ENCODE measurements at places on chromosomes 2 and 18.
A peak's percentile ranks its signal among the peaks of the same experiment; 100 is the strongest.

DNA sequence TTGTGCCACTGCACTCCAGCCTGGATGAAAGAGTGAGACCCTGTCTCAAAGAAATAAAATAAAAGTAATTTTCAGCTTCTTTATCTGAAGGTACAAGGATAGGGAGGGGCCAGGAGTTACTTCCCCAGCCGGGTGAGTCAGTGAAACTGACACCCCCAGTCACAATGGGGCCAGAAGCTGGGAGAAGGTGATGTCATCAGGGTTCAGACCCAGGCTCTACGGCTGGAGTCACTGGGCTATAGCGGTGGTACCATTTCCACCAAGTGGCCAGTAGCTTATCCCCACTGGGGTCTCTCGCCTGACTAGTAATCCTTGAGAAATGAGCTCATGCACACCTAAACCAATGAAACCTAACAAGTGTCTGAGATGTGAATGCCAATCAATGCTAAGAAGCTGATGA lies 107.9 kb downstream of the ALPK2 start:
- peak; percentile 19 for DNase-seq

- DNase-seq, result peak; percentile 33
Observed at GRCh38 chr2:231530099-231531011, at the start of gene NMUR1. NMUR1 (minus strand) TSS chr2:231530445; CDS start chr2:231530361, 84 bp downstream.

- no peak for DNase-seq
Observed at GRCh38 chr18:77222464-77222863, 27.2 kb upstream of the GALR1 start.

- peak; percentile 93 for DNase-seq
Observed at GRCh38 chr18:2515908-2516625, 55.2 kb downstream of the METTL4 start.

- no peak for DNase-seq
Observed at GRCh38 chr2:171389780-171390179, 44.0 kb downstream of the METTL8 start.

DNA sequence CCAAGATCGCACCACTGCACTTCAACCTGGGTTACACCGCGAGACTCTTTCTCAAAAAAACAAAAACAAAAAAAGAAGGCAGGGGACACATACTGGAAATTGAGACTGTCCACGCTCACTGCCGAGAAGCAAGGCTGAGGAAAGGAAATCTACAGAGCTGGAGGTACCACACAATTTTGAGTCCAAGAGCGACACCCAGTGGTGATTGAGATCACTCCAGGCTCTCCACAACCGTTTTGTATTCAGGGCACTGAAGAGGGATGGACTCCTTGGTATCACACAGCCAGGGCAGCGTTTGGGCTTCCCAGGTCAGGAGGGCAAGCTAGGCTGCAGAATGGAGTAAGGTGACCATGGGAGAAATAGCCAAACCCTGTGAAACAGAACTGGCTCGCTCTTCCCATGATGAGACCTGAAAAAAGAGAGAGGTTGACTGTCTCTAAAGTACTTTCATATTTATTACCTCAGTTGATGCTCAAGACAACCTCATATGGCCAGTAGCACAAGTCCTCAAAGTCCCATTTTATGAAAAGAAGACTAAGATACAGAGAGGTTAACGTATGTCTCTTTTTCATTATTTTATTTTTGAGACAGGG lies 74.5 kb upstream of the YPEL5 start:
- peak; percentile 68 for DNase-seq

DNA sequence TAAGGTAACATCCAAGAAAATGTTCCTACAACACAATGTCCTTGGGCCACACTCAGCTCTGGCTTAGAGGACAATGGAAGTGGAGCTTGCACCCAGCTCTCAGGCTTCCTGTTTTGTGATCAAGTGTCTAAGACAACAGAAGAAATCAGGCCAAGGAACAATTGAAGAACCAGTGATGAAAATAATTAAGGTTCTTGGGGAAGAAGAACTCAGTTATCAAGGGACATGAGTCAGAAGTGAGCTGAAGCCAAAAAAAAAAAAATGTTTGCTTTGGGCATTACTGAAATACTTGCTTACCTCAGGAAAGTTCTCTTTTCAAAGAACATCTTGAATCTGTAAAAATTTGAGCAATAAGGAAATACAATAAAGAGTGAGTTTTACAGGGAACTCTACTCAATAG lies 299.0 kb downstream of the FBXO15 start:
- DNase-seq, result peak; percentile 83

DNA sequence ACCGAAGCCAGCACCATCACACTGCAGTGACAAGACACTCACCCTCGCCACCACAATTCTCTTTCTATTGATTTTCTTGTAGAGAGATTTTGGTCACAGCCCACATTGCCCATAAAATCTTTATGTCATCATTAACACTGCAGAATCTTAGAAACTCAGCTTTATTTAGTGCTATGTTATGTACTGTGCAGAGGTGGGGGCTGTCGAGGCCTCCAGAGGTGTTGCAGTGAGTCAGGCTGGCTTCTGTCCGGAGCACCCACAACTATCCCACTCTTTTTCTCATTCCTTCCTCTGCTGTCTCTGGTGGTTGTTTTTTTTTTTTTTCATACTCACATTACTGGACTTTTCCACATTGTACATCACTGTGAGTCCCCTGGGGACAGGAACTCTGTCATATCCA lies 677.4 kb upstream of the HS6ST1 start:
- no peak for DNase-seq

- DNase-seq, result peak; percentile 32
Observed at GRCh38 chr2:168920504-168921157, 19.5 kb downstream of the G6PC2 start.

DNA sequence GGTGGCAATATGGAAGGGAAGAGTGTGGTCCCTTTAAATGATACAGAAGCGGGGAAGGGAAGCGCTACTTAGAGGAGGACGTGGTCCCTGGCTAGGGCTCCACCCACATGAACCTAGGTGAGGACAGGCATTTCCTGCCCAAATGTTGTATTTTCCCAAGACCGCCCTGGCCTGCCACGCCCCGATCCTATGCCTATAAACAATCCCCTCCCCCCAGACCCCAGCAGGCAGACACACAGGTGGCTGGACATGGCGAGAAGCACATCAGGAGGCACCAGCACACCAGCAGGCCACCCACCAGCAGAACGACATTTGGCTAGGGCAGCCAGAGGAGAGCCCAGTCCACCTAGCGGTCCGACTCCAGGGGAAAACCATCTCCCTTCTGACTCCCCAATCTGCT lies 47.2 kb downstream of the METTL8 start:
- no peak for DNase-seq

- no peak for DNase-seq
Observed at GRCh38 chr2:195238379-195238778, 418.6 kb upstream of the SLC39A10 start.

- no peak for DNase-seq
Observed at GRCh38 chr2:229715895-229716507, 1.6 kb upstream of the DNER start.

DNA sequence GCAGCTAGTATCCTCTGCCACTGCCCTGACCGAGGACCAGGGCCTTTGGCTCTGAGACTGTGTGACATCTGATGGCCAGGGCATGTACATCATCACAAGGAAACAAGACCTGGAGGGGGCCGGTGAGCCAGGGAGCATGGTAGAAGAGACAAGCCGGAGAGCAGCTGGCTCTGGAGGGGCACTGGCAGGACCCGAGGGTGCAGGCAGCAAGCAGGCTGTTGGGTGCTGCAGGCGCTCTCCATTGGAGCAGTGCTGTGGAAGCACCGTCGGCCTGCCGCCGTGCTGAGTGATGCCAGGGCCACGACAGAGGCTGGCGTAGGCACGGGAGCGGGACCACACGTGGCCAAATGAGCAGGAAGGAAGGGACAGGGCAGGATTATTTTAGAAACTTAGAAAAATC lies 335.2 kb downstream of the GBX2 start:
- DNase-seq, result no peak

DNA sequence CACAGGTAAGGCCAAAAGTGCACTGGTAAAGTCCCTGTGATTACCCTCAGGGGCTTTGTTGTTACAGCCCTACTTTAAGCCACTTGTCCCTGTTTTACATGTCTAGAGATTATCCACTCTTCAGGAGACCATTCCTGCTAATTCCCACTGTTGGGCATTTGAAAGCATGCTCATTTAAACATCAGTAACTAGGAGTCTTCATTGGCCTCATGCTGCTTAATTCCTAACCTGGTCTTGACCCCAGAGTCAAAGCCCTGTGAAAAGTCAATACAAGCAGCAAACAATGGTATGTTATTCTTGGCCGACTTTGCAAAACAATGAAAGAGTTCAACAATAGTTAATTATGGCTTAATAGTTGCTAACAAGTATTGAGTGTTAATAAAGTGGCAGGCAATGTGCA lies 23.2 kb downstream of the AFF3 start:
- no peak for DNase-seq

DNA sequence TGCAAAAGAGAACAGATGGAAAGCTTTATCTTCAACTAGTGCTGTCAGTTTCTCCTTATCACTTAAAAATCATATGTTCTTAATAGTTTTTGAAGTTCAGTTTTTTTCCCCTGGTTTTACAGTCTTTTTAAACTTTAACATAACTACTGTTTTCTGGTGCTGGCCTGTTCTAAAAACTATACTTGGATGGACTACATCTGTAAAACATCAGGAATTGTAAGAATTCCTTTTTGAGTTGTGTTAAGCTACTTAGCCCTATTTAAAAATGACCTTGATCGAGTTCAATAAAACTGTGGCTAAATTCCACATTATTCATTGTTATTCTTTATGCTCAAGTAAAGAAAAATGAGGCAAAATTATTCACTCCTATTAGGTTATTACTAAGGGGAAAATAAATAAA lies 397.7 kb downstream of the NUP35 start:
- DNase-seq, result no peak

DNA sequence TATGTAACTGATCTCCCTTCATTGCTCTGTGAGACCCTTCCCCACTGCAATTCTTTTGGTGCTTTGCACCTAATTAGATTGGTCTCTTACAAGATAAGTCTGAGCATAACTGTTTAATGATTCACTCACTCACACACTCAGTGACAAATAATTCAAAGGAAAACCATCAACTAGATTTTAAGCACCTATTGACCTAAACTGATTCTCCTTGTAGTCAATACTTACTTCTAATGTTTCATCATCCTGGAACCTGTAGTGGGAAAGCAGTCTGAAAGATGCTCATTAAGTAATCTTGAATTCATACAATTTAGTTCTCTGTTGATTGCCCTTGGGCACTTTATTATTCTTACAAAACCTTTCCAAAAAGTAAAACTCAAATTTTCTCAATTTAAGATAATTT lies 74.3 kb upstream of the COL5A2 start:
- no peak for DNase-seq
